ENCODE measurements at places on chromosomes 12 and 14.
A peak's percentile ranks its signal among the peaks of the same experiment; 100 is the strongest.

- no peak for DNase-seq
Observed at GRCh38 chr14:24078146-24078545, 6.8 kb downstream of the CPNE6 start.

- no peak for DNase-seq
Observed at GRCh38 chr12:32993404-32993803, 96.8 kb upstream of the PKP2 start.

DNA sequence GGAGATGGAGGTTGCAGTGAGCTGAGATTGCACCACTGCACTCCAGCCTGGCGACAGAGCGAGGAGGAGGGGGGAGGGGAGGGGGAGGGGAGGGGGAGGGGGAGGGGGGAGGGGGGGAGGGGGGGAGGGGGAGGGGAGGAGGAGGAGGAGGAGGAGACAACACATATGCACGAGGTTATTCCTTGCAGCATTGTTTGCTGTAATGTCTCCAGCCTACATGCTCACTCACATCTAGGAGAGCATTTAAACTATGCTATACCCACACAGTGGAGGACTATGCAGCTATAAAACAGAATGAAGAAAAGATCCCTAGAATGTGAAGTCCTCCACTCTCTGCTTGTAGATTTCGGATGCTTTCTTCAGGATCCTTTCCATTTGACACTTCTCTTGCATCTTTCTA, 3.5 kb upstream of the HIGD1C start:
- no peak for DNase-seq

DNA sequence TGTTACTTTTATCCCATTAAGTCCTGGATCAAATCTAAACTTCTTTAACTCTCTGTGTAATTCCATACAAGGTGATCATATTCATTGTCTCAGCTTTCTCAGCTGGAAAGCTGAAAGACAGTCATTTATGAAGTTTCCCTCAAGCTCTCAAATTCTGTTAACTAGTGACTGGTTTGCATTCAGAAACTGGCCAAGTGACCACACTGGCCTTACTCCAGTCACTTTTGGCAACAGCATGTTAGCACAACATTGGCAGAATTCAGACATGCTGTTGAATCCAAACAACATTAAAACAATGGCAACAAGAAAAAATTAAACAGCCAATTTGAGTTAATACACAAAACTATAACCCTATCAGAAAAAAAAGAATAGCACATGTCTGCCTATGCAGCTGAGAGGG, 343.3 kb downstream of the MDGA2 start:
- no peak for DNase-seq

DNA sequence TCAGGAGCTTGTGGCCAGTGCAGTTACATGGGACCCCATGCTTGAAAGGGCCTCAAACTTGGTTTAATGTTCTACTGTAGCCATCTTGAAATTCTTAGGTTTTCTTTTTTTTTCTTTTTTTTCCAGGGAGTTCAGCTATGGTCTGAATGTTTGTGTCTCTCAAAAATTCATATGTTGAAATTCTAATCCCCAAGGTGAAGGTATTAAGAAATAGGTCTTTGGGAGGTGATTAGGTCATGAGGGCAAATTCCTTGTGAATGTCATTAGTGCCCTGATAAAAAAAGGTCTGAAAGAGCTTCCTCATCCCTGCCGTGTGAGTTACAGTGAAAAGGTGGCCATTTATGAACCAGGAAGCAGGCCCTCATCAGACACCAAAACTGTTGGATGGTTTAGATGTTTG, 324.1 kb downstream of the C12orf75 start:
- no peak for DNase-seq

DNA sequence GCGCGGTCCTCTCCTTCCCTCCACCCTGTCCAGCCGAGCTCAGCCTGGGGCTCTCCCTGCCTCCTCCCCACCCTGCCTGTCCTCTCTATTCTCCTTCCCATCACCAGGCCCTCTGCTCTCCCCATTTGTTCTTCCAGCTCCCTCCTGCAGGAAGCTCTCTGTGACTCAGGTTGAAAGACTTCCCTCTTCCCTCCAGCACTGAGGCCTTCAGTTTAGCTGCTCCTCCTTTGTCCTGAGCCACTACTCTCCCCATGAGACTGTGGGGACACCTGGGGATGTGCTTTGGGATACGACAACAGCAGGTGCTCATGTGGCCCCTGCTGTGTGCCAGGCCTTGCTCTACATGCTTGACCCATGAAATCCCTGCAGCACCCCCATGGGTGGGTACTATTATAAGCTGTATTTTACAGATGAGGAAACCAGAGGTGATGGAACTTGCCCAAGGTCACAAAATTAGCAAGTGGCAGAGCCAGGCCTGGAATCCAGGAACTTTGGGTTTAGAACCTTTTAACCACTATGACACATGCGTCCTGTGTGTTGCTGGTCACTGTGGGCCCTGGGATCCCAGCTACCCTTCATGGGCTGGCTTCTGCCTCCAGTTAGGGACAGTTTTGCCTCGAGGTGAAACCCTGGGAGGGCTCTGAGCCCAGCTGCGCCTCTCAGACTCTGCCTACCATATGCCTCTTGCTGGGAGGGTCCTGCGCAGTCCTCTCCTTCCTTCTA, 5.5 kb downstream of the KRT80 start:
- DNase-seq = peak; percentile 75

GRCh38 chr14:30375296-30375892, 183.6 kb upstream of the G2E3 start:
- DNase-seq = peak; percentile 4

GRCh38 chr14:38143659-38144505, 63.8 kb upstream of the SSTR1 start:
- DNase-seq = peak; percentile 58

DNA sequence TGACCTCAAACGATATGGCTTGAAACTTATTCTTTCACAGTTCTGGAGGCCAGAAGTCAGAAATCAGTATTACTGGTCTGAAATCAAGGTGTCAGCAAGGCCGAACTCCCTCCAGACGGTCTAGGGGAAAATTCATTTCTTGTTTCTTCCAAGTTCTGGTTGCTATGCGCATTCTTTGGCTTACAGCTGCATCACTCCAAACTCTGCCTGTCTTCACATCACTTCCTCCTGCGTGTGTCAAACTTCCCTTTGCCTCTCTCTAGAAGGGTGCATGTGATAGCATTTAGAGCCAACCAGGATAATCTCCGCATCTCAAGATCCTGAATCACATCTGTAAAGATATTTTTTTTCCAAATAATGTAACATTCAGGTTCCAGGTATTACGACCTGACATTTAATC, 62.8 kb downstream of the DENND5B start:
- DNase-seq = no peak

GRCh38 chr12:112419297-112420133, 768 bp downstream of the PTPN11 start:
- DNase-seq = peak; percentile 55

DNA sequence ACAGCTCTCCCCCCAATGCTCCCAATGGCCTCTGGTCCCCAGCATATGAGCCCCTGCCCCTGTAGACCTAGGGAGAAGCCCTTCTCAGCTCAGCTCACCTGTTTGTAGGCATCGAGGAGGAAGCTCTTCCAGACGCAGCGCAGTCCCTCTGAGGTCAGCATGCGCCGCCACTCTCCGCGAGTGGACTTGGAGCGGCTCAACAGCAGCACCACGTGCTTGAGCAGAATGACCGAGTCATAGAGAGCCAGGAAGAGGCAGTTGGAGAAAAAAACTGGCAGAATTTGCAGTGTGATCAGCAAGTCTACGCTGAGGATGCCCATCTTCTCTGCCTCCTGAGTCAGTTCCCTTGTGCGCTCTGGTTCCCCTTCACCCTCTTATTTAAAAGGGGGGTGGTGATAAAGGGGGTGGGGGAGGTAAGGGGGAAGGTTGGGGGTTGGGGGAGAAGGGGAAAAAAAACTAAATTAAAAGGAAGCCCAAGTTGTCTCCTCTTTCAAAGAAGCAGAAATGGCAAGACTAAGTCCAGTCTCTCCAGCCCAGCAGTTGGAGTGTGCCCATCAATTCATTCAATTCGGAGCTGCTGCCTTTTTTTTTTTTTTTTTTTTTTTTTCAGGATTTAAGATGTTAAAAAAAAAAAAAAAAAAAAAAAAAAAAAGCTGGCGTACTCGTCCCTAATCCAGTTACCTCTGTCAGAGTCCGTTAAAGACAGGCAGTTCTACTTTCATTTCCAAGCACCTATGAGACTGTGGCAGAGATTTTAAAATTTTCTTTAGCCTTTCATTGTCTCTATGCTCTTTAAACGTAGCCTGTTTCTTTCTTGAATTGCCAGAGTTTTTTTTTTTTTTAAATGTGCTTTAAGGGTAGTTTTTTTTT, at the start of gene DIO2:
Gene DIO2, minus strand, starts transcription at position 352 of the 870 bp plus-strand sequence. Its CDS starts 32 bp downstream, at position 320.
- no peak for DNase-seq

DNA sequence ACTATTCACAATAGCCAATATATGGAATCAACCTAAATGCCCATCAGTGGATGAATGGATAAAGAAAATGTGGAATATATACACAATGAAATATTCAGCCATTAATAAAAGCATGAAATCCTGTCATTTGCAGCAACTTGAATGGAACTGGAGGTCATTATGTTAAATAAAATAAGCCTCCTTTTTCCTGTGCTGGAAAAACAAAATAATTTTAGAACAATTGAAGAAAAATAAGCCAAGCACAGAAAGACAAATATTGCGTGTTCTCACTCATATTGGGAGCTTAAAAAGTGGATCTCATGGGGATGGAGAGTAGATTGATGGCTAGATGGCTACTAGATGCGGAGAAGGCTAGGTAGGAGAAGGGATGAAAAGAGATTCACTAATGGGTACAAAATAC, 6.3 kb upstream of the BTG1 start:
- no peak for DNase-seq

- no peak for DNase-seq
Observed at GRCh38 chr14:43480976-43481375, 1026.1 kb downstream of the FSCB start.

GRCh38 chr12:43329375-43329774, 222.6 kb downstream of the ADAMTS20 start:
- no peak for DNase-seq

DNA sequence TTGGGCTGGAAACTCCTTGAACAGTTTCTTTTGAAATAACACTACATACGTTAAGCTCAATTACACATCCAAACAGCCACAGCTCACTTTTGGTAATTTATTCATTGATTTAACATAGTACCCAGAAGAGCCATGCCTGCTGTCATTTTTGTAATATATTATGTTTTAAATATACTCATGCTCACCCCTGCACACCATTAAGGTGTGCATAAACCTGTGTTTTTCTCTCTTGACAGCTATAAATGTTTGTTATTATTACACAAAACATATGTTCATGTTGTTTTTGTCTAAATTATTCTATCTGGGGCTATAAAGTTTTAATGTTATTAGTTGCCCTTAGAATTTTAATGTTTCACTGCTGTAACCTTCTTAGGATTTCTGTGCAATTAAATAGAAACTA, 296.1 kb downstream of the AKAP6 start:
- DNase-seq = no peak

DNA sequence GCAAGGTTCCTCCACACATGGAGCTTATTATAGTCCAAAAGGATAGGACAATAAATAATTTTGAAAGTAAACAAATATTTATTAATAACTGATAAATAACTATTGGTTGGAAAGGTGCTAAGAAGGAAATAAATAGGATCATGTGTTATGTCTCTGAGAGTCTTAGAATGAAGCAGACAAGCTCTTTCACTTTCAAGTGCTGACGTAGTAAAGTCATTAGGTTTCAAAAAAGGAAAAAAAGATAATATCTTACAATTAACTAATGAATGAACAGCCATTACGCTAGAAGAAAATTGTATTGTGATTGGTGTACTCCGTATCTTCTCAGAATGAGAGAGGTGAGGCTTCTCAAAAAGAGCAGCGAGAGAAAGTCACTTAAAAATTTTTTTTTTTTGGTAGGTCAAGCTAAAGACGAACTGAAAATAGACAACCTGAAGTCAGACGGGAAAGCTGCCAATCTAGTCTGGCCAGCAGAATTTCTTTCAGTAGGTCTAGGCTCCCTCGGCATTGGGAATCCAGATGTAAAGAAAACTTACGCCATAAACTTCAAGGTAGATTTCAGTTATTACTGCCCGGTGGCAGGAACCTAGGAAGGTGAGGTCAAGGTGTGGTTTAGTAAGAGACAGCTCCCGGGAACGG, 583 bp upstream of the LEMD3 start:
- no peak for DNase-seq

DNA sequence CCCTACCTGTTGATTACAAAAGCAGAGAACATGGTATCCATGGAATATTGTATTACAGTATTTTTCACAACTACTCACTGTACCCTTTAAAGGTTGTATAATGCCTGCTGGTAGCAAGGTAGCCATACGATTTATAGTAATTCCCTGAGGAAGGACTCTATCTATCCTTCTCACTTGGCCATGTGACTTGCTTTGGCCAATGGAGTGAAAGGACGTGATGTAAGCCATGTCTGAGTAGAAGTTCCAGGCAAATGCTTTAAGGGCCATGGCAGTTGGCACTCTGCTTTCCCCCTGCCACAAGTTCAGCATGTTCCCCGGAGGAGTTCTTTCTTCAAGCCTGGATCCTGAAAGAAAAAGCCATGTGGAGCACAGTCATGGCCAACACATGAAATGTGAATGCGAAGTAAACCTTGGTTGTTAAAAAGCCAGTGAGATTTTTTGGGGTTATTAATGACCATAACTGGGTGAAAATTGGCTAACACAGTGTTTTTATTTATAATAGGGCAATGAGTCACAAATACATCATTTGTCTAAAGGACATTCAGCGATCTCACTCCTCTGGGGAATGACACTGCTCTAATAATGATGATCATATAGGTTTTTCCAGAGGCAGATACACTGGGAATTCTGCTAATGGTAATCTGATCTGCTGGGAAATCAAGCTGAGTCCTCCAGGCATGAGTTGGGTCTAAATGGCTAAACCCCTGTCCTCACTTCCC, 67.4 kb upstream of the SLC38A2 start:
- no peak for DNase-seq

GRCh38 chr12:132423820-132424645, 65.9 kb upstream of the FBRSL1 start:
- DNase-seq = no peak

- DNase-seq = no peak
Observed at GRCh38 chr14:49294621-49295148, 291.5 kb downstream of the RPS29 start.

DNA sequence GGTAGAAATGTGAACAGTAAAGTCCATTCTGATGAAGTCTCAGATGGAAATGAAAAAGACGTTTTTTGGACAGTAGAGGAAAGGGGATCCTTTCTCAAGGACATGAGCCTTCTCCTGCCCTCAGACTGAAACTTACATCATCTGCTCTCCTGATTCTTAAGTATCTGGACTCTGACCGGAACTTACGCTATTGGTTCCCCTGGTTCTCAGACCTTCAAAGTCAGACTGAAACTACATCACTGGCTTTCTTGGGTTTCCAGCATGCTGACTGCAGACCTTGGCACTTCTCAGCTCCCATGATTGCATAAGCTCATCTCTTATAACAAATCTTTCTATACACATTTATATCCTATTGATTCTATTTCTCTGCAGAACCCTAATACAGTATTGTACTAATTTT, 291.0 kb downstream of the SNAPC1 start:
- no peak for DNase-seq

Data from RCC 7860 (cell line).